ENCODE measurements at places on chromosomes 1 and 21.

GRCh38 chr21:34545079-34545884 is 33.3 kb upstream of the KCNE1 start:
- DNase-seq: peak; percentile 87

GRCh38 chr21:31387560-31388186 is 43.6 kb upstream of the TIAM1 start:
- DNase-seq: no peak

- DNase-seq: no peak
Observed at GRCh38 chr1:161074676-161075368, 5.1 kb upstream of the ARHGAP30 start.

- no peak for DNase-seq
Observed at GRCh38 chr1:178536329-178536728, 23.4 kb downstream of the TEX35 start.

DNA sequence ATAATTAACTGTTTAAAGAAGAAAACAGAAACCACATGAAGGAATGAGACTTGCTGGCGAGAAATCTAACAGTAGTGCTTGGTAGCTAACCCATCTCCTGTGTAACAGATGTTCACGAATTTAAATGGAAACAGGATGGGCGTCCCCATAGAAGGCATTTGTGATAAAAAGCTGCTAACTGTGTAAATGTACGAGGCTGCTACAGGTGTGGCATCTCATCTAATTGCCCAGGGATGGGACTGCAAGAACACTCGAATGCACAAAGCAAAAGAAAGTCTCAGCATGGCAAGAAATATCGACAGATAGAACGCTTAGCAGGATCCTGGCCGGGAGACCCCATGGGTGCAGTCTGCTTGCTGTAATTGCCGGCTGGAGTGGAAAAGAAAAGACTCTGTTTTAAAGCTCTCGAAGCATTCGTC is 112.7 kb downstream of the RUNX1 start:
- DNase-seq: peak; percentile 20

DNA sequence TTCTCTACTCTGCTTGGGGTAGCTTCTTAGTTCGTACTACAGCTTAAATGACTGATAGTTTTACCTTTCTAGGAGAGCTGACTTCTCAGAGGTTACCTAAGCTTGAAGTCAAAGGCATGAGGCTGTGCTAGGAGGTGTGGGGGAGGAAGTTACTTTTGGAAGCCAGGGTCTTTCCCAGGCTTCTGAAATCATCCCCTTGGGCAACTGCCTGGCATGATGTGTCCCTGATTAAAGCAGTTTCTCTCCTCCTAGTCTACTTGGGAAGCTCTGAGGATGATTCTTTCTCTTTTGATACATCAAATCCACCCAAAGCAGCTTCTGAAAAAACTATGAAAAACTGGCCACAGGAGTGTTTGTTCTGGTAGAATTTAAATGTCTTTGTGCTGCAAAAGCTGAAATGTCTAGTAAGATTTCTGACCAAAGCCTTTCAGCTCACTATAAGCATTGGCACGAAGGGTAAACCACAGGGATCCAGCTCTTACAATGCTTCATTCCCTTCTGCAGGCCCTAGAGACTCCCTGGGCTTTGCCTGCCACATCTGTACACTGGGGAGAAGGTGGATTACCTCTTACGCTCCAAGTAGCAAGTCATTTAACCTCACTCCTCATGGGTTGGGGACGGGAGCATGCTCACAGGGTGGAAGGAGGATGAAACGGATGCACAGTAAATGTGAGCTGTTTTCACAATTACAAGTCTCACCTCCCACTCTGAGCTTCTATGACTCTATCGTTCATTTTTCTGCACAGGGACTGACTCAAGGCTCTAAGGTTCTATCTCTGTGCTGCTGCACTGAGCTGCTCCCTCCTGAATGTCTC is 59.6 kb downstream of the RUNX1 start:
- DNase-seq: peak; percentile 32

GRCh38 chr1:31239653-31240241 is at the start of gene NKAIN1:
Gene NKAIN1, minus strand, starts transcription at chr1:31239887. Its CDS starts 340 bp downstream, at chr1:31239547.
- no peak for DNase-seq

DNA sequence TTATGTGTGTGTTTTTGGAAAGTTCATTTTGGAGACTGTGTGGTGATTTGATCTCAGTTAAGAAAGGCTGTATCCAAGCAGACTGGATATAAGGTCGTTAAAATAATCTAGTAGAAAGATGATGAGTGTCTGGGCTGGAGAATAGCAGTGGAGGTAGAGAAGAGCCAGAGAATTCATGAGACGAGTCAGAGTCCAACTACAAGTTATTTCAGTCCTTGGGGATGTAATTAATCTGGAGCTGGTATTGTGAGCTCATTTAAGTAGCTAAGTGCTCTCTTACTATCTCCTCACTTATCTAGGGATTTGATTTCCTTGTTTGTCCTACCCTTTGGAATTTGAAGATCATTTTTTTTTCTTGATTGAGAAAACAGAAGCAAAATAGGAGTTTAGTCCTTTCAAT is 1219.0 kb upstream of the ADGRL4 start:
- no peak for DNase-seq
